ENCODE measurements at places on chromosomes 1 and 21.

DNA sequence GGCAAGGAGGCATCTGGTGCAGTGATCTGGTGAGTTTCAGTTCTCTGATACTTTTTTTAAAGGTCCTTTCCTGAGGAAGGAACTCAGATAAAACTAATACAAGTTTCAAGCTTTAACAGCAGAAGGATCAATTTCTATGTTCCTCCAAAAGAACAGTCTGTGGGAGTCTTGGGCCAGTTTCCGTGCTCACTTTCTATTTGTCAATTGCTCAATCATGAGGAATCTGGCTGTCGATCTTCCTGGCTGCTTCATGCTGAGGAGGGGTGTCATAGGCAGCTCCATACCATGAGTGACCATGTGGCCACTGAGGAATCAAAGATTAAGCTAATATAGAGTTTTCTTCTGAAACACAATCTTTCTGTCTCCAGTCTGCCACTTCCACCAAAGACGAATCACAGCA is 11.4 kb upstream of the TMEM125 start:
- no peak for DNase-seq

DNA sequence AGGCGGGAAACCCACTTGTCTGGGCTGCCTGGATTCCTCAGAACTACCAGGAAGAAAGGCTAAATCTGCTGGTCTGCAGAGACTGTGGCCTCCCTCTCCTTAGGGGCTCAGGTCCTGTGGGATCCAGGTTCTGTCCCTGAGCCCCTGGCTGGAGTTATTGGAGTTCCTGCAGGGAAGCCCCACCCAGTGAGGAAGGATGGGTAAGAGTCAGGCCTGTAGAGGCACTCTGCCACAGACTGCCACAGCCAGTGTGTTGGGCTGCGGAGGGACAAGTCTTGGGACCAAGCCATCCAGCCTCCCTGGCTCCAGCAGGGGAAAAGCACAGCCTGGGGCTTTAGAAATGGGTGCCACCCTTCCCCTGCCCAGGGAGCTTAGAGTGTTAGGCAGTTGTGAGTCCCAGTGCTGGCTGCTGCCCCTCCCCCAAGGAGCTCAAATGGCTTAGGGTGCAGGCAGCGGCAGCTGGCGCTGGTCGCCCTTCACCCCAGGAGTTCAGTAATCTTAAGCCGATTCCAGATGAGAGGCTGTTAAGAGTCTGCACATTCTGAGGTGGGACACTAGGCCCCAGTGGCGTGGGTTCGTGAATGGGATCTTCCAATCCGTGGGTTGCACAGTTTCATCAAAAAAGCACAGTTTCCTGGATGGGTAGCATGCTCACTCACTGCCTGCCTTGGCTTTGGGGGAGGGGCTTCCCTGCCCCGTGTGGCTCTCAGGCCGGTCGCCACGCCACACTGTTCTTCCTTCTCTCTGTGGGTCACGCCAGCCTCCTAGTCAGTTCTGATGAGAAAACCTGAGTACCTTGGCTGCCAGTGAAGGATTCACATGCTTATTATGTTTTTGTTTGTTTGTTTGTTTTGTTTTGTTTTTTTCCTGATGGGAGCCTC is 57.6 kb upstream of the FMO3 start:
- DNase-seq, result no peak

DNA sequence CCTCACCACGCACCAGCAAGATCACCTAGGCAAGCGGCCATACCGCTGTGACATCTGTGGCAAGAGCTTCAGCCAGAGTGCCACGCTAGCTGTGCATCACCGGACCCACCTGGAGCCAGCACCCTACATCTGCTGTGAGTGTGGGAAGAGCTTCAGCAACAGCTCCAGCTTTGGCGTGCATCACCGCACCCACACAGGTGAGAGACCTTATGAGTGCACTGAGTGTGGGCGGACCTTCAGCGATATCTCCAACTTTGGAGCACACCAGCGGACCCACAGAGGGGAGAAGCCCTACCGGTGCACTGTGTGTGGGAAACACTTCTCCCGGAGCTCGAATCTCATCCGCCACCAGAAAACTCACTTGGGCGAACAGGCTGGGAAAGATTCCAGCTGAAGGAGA is 5.0 kb downstream of the ZNF691 start:
- DNase-seq, result no peak

DNA sequence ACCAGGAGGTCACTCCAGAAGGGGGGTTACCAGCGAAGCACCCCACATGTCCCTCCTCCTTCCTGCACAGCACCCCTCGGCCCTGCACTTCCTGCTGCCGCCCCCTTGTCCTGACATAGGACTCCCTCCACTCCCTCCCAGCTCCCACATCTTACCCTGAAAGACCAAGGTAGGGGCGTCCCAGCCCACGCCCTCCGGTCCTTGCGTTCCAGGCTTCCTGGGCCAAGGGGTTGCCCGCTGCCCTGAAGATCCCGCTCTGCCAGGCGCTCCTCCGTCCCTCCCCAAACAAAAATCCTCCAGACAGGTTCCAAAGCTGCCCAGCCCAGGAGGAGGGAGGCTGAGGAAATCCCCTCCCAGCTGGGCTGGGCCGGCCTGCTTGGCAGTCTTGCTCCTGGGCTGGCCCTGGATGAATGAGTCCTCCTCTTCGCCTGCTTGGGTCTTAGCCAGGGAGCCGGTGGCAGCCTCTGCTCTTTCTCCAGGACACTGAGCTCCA is at the start of gene RHBDL2:
Gene RHBDL2 (minus strand): TSS at position 304 of the 493 bp plus-strand sequence. CDS start 22,618 bp downstream, outside the sequence.
- DNase-seq, result no peak

- DNase-seq, result no peak
Measured at GRCh38 chr1:230495891-230496385, 69.8 kb upstream of the PGBD5 start.

- no peak for DNase-seq
Measured at GRCh38 chr1:112040891-112041740, 51.6 kb upstream of the KCND3 start.

GRCh38 chr1:93611668-93612067 is 70.0 kb downstream of the BCAR3 start:
- no peak for DNase-seq

DNA sequence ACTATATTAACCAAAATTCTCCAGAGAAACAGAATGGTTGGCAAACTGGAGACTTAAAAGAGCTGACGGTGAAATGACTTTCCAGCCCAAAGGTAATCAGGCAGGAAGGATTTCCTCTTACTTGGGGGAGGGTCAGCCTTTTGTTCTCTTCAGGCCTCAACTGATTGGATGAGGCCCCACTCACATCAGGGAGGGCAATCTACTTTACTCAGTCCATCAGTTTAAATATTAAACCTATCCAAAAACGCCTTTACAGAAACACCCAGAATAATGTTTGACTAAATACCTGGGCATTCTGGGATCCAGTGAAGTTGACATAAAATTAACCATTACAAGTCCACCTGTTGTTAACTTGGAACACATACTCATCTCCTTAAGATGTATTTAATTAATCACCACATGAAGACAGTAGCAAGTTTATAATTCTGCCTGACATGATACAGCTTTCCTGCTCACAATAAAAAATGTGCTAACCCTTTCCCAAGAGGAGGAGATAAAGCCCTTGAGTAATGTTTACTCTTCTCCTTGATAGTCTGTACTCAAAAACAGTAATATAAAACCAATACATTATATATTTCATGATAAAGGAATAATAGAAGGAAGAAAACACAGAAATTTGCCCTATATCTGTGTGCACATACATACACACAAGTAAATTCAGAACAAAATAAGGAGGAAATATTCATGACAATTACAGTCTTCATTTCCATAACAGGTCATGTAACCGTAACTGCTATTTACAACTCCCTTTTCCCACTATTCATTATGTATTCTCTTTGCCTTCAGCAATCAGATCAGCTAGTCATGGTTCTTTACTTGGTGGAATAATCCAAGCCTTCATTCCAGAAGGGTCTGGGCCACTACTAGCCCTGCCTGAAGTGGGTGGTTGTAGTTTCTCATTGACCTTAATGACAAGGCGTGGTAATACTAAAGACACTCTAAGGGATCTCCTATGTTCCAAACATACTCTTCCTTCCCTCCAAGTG is 107.5 kb upstream of the RUNX1 start:
- no peak for DNase-seq

- no peak for DNase-seq
Measured at GRCh38 chr1:55225228-55225627, 10.1 kb upstream of the USP24 start.

- DNase-seq, result no peak
Measured at GRCh38 chr1:240612811-240613210, 856 bp upstream of the GREM2 start.

DNA sequence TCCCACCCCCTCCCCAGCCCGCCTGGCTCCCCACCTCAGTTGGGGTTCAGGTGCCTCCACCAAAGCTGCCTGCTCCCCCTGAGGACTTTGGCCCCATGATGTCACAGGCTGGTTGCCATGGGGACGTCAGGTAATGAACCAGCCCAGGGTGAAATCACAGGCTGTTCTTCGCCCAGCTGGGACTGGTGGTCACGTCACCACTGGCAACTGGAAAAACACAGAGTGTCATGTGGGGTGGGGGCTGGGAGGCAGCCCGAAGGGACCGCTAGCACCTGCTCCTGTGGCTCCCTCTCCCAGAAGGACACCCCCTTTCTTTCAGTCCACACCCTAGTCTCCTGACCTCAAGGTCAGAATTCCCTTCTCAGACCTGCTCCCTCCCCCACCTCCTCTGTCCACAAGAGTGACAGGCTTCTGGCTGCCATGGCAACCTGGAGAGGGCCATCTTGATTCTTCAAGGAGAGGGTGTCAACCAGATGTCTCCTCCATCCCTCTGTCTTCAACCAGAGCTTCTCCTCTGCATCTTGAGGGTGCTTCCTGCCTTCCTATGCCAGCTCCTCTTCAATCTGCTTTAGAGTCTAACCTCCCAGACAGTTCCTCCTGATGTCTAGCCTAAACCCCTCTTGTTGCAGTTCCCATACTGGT is 6.2 kb downstream of the FAM131C start:
- DNase-seq, result no peak

DNA sequence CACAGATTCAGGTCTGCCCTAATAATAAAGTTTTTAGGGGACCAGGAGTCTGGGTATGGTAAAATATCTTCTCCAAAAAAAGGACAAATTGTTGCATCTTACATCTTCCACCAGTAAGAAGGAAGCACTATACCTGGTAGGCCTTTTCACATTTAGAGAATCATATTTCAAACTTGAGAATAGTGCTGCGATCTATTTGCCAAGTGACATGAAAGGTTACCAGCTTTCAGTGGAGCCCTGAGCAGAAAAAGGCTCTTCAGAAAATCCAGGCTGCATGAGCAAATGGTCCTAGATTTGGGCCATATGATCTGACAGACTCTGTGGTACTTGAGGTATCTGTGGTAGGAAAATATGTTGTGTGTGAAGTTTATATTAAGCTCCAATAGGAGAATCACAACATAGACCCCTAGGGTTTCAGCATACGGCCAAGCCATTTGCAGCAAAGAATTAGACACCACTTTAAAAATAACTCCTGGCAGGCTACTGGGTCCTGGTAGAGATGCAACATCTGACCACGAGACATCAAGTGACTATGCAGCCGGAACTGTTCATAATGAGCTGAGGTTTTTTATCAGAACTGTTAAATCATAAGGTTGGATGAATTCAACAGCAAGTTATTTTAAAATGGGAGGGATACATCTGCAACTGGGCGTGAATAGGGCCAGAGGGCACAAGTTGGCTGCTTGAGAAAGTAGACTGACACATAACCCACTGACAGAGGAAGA is 38.6 kb upstream of the CCDC190 start:
- DNase-seq, result no peak

GRCh38 chr1:180157576-180158057 is 2.9 kb downstream of the QSOX1 start:
- DNase-seq, result no peak

- no peak for DNase-seq
Measured at GRCh38 chr1:99573431-99574217, 72.3 kb upstream of the PALMD start.

DNA sequence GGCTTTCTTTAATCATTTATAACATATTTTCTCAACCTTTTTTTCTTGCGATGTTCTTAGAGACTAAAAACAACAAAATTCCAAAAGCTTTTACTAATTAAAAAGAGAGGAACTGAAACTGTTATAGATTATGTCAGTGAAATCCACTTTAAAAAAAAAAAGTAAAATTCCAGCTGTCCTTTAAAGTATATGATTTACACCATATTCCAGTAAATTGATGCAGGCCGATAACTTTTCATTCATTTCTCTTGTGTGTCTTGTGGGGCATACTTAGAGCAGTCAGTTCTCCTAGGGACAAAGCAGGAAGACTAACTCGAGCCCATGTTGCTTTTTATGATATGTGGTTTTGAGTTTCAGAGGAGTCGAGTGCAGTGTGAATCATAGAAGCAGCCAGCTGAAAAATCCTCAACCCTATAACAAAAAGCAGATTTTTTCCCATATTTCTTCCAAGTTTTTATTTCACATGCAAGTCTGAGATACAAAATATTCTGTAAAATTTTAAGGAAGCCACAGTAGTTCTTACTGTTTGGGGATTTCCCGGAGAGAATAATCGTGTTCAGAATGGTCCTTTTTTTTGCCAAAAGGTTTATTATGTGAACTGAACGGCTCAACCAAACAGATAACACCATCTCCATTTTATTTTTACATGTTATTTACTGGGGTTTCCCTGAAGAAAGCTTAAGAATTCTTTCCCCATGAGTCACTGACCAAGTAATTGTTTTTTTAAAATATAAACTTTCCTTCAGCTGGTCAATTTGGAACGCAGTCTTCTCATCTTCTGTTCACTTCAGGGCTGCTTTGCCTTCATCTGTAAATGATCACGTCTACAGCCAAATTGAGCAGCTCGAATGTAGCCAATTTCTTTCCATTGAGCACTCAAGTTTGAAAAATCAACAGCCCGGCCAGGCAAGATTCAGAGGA is 77.0 kb upstream of the C1orf105 start:
- DNase-seq, result no peak

GRCh38 chr1:1328254-1328653 is 2.8 kb upstream of the TAS1R3 start:
- no peak for DNase-seq

All from activated T-helper 9 cell treated with anti-CD3 and anti-CD28 coated beads, Interleukin-2, amount 50 U/mL, for 16 hours (primary cell).